WTC11 (cell line): ENCODE measurements at places on chromosomes 6 and 20. TPM values are rescaled to one million over a fixed set of nuclear protein-coding genes. Genes with fewer than 3 reads are reported as not detected.

- DNase-seq = peak; percentile 61
Observed at GRCh38 chr6:137494281-137494987, at the start of gene OLIG3. OLIG3 (minus strand) TSS chr6:137494394; CDS start chr6:137494170, 224 bp downstream.

DNA sequence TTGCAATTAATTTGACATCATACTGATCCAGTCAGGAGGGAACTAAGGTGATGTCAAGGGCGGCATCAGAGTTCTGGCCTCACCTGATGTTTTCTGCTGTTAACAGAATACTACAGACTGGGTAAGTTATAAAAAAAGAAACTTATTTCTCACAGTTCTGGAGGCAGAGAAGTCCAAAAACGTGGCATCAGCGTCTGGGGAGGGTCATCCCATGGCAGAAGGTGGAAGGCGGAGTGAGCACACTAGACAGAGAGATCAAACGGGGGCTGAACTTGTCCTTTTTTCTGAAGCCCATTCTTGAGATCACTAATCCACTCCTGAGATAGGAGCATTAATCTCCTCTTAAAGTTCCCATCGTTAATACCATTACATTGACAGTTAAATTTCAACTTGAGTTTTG is 3.3 kb upstream of the MTCH1 start:
- no peak for DNase-seq

- no peak for DNase-seq
Observed at GRCh38 chr20:5550733-5551529, 199.3 kb upstream of the SHLD1 start.

ZSCAN31 gene
- total RNA-seq = 6.6 to 9.1 TPM (median 7.4 TPM) in 3 replicates

DNA sequence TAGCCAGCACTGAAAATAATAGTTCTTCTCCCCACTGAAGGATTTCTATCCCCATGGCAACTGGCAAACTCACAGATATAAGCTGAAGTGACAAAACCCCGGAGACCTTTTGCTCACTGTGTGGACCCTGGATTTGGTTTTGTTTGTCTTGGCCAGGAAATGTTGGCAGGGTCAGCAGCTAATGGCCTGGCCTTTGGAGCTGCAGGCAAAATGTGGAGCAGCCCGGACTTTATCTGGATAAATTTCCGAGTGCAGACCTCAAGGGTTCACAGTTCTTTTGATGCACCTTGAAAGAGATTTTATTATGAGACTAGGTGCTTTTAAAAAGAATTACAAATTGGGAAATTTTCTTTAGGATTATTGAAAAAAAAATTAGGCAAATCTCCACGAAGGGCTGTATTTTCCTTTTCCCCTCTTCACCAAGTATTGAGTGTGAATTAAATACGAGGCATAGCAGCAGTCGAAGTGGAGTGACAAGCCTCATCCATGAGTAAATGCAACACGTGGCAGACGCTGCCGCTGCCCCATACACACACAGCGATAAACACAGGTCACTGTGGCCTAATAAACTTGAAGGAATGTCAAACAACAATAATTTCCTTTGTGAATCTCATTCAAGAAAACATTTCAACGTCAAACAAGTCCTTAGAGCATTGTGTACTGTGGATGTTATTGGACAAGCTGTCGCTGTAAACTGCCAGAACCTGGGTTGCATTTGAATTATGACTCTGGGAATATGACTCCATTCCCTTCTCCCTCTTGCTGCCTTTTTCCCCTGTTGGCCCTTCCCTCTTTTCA is 35.1 kb upstream of the CCN6 start:
- DNase-seq = no peak

PKHD1 gene
- total RNA-seq = 0.09 to 0.15 TPM (median 0.09 TPM) in 3 replicates

PSMG4 gene
- total RNA-seq = 30.2 to 38.2 TPM (median 32.5 TPM) in 3 replicates

- DNase-seq = no peak
Observed at GRCh38 chr6:145845557-145845956, 31.0 kb upstream of the FBXO30 start.

DNA sequence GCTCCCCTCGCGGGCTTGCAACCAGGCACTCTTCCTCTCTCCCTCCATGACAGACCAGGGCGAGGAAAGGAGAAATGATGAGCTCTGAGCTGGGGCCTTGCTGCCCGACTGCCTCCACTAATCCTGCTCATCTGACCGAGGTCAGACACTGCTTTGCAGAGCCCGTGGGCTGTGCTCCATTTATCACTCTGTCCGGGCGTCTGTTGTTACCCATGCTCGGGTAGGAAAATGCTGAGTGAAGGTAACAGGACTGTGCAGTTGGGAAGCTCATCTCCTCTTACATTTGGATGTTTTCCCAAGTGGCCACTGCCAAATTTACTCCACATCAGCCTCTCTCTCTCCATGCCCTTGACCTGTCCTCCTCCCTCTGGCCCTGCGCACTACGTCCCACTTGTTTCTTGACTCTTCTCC is 14.6 kb downstream of the RPS6KA2 start:
- DNase-seq = no peak

GRCh38 chr20:35738410-35739179 is 3.5 kb downstream of the RBM39 start:
- no peak for DNase-seq

BCL2L1 gene
- 52.9 to 62.0 TPM (median 53.9 TPM) in 3 replicates for total RNA-seq
